Naive thymus-derived CD8-positive, alpha-beta T cell (primary cell): ENCODE measurements at places on chromosomes 2 and 18.

DNA sequence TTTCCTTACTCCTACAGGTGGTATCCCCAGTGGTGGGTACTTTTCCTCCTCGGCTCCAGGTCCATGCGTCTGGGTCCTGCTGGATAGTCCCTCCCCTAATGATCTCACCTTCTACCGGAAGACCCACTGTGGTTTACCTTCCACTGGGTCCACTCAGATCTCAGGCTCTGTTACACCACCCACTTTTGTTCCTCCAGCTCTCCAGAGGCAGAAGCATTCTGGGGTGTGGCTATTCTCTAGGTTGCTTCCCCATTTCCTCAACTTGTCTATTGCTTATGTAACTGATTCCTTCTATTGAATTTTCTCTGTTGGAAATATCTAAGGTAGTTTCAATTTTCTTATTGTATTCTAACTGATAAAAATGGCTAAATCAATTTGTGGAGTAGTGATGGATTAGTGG, 87.6 kb upstream of the GALNT5 start:
- H3K27me3 ChIP-seq = no peaks in the 10 kb centered on the region
- H3K4me3 ChIP-seq = no peak overlapping the region
- no peak overlapping the region for H3K27ac ChIP-seq
- DNase-seq = no peak
- no peaks in the 10 kb centered on the region for H3K4me1 ChIP-seq
- H3K36me3 ChIP-seq = no peaks in the 10 kb centered on the region

DNA sequence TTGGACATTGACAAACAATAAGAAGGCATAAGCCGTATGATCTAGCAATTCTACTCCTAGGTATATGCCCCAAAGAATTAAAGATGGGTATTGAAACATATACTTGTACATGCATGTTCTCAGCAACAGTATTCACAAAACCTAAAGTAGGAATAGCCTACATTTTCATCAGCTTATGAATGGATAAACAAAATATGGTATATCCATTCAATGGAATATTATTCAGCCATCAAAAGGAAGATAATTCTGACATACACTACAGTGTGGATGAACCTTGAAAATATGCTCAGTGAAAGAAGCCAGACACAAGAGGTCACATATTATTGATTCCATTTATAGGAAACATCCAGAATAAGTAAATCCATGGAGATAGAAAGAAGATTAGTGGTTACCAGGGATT, 56.0 kb downstream of the CELF4 start:
- peaks cover 2% of the 10 kb centered on the region for H3K4me1 ChIP-seq
- no peaks in the 10 kb centered on the region for H3K36me3 ChIP-seq
- no peak for DNase-seq
- H3K27me3 ChIP-seq = peaks cover 5% of the 10 kb centered on the region
- H3K27ac ChIP-seq = no peak overlapping the region
- H3K4me3 ChIP-seq = no peak overlapping the region

DNA sequence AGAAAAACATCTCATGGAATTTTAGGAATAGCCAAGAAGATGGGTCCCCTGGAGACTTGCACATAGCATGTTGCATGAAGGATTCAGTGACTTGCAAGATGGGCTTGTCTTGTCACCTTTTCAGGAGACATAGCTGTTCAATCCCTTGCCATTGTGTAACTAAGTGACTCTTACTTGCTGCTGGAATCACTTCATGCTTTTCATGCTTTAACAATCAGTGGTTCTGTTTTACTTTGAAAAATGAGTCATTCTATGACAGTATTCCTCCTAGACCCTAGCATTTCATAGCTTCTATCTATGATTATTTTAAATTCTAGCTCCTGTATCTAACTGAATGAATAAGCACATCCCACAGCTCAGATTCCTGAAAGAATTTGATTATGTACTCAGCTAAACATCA, 2.8 kb downstream of the KYNU start:
- H3K4me3 ChIP-seq = no peak overlapping the region
- H3K27me3 ChIP-seq = no peaks in the 10 kb centered on the region
- no peak for DNase-seq
- no peaks in the 10 kb centered on the region for H3K4me1 ChIP-seq
- H3K36me3 ChIP-seq = no peaks in the 10 kb centered on the region

- peaks cover 65% of the 10 kb centered on the region for H3K27me3 ChIP-seq
- no peak overlapping the region for H3K27ac ChIP-seq
- peaks cover 29% of the 10 kb centered on the region for H3K4me1 ChIP-seq
Observed at GRCh38 chr2:170821531-170822289, 5.0 kb downstream of the GAD1 start.

GRCh38 chr2:95018861-95019550, 6.5 kb upstream of the MAL start:
- peak overlapping the region; percentile 49 for H3K27ac ChIP-seq
- H3K4me1 ChIP-seq = peaks cover 41% of the 10 kb centered on the region
- H3K27me3 ChIP-seq = no peaks in the 10 kb centered on the region
- no peak overlapping the region for H3K4me3 ChIP-seq

- H3K4me3 ChIP-seq = no peak overlapping the region
- DNase-seq = no peak
- H3K4me1 ChIP-seq = no peaks in the 10 kb centered on the region
- H3K27me3 ChIP-seq = peaks cover 1% of the 10 kb centered on the region
Observed at GRCh38 chr2:182584462-182584861, 131.6 kb upstream of the DNAJC10 start.

GRCh38 chr2:79585701-79586433, 73.0 kb downstream of the CTNNA2 start:
- no peak overlapping the region for H3K4me3 ChIP-seq
- H3K36me3 ChIP-seq = peaks cover 3% of the 10 kb centered on the region
- no peak overlapping the region for H3K27ac ChIP-seq
- H3K4me1 ChIP-seq = no peaks in the 10 kb centered on the region

DNA sequence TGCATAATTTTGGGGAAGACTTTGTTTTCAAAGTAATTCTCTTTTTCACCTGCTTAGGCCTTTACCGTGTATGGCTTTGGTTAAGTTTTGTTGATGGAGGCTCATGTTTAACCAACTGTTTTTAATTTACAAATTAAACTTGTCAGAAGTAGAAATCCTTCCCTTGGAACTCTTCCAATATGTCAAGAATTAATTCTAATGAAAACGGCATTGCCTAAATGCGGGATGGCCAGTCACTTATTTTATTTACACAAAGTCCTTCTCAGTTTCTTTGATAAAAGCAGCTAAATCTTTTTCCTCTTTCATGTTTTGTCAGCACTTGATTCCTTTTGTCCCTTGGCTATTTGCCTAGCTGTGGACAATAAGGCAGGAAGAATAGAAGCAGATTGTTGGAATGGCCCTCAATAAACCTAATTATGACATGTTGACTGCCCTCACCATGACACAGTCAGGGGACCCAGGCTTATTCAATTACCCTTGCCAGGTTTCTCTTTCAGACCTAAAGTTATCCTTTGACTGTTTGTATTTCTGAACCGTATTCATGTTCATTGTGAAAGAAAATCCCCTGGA, 26.3 kb downstream of the PAX3 start:
- no peaks in the 10 kb centered on the region for H3K36me3 ChIP-seq
- no peak for DNase-seq
- H3K27me3 ChIP-seq = no peaks in the 10 kb centered on the region
- H3K4me3 ChIP-seq = no peak overlapping the region
- no peaks in the 10 kb centered on the region for H3K4me1 ChIP-seq
- H3K27ac ChIP-seq = no peak overlapping the region

- no peaks in the 10 kb centered on the region for H3K36me3 ChIP-seq
- no peak for DNase-seq
- H3K27me3 ChIP-seq = peaks cover 5% of the 10 kb centered on the region
- no peak overlapping the region for H3K27ac ChIP-seq
Observed at GRCh38 chr18:47343291-47343690, 91.8 kb upstream of the SKOR2 start.

DNA sequence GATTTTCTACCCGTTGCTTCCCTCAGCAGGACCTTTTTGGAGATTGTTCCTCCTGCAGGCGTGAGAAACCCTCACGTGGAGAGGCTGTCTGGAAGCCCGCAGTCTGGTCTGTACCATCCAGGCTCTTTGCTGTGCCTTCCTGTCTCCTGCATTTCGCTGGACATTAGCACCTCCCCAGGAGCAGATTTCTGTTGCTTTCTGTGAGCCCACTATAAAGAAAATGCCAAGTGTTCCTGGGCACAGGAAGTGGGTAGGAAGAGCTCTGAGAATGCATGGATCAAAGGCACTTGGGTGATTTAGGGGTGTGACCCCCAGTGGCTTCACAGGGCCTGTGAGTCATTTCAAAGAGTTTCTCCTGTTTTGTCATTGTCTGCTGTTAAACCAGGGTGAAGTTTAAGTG, 27.3 kb downstream of the SPTBN1 start:
- H3K4me1 ChIP-seq = peaks cover 1% of the 10 kb centered on the region
- H3K4me3 ChIP-seq = no peak overlapping the region
- H3K27me3 ChIP-seq = peaks cover 2% of the 10 kb centered on the region
- DNase-seq = no peak
- H3K27ac ChIP-seq = no peak overlapping the region

- H3K27me3 ChIP-seq = no peaks in the 10 kb centered on the region
- H3K4me3 ChIP-seq = no peak overlapping the region
- no peaks in the 10 kb centered on the region for H3K4me1 ChIP-seq
Observed at GRCh38 chr2:65877331-65878010, 445.1 kb upstream of the SPRED2 start.

- H3K4me1 ChIP-seq = no peaks in the 10 kb centered on the region
- no peak overlapping the region for H3K27ac ChIP-seq
- no peak overlapping the region for H3K4me3 ChIP-seq
- peaks cover 6% of the 10 kb centered on the region for H3K36me3 ChIP-seq
- no peaks in the 10 kb centered on the region for H3K27me3 ChIP-seq
Observed at GRCh38 chr2:160893581-160893980, 266.6 kb upstream of the TANK start.

GRCh38 chr18:4125224-4125623, 329.9 kb downstream of the DLGAP1 start:
- H3K27ac ChIP-seq = no peak overlapping the region
- H3K4me1 ChIP-seq = no peaks in the 10 kb centered on the region
- H3K36me3 ChIP-seq = no peaks in the 10 kb centered on the region
- H3K27me3 ChIP-seq = peaks cover 2% of the 10 kb centered on the region
